ENCODE measurements at places on chromosomes 4 and X.

- no peak for DNase-seq
Observed at GRCh38 chrX:32448945-32449344, 762.4 kb downstream of the DMD start.

GRCh38 chrX:8632924-8633323 lies 99.0 kb downstream of the ANOS1 start:
- no peak for DNase-seq

GRCh38 chr4:3041192-3042142 lies 32.9 kb downstream of the HTT-AS start:
- DNase-seq = peak; percentile 34

- DNase-seq = no peak
Observed at GRCh38 chr4:93384241-93384640, 444.3 kb upstream of the ATOH1 start.

GRCh38 chr4:17667253-17667652 lies 52.8 kb downstream of the MED28 start:
- DNase-seq = no peak

GRCh38 chrX:153538424-153538823 lies 21.0 kb downstream of the ATP2B3 start:
- DNase-seq = no peak

GRCh38 chr4:188030401-188030800 lies 34.8 kb downstream of the ZFP42 start:
- no peak for DNase-seq

DNA sequence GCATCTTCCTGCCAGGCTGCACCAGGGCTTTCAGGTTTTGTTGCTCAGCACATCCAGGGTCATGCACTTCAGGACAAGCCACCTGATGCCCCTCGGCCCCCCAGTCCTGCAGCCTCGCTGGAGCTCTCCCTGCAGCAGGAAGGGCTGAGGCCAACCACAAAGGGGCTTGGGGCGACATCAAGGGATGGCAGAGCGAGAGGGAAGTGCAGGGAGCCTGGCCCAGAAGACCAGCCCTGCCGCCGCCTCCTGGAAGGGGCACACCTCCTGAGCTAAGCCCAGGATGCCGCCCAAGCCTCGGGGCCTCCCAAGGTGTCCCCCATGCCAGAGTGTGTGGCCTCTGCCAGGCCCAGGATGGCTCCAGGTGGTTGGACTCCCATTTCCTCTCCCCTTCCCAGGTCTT lies 37.1 kb downstream of the TRMT44 start:
- DNase-seq = no peak

- DNase-seq = no peak
Observed at GRCh38 chrX:9802737-9803136, 16.5 kb downstream of the SHROOM2 start.

DNA sequence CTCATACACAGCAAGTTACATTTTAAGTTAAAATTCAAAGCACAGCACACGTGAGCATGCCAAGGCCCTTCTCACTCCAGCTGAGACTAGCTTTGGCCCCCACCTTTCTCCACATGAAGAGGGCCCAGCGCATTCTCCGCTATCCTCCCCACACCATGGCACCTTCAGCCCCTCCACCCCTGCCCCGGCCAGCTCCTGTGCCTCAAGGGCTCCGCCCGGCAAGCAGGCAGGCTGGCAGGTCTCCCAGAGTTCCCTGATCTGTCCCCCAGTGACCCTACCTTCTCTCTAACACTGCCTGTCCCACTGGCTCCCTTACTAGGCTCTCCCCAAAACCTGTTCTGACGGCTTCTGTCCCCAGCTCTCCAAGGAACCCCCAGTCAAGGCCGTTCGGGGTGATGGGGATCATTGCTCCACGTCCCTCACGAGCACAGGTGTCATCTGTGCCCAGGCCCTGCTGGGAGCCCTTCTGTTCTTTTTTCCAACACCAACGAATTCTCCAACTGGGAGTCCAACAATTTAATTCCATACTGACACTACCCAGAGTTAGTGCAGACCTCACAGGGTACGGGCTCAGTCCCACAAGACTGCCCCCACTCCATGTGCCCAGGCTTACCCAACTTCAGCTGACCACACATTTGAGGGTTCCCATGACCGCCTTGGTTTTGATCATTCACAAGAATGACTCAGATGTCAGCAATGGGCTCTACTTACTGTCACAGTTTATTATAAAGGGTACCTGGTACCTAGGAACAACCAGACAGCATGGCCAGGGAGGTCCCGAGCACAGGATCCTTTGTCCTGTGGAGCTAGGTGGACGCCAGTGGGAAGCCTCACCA lies 4.2 kb downstream of the LETM1 start:
- DNase-seq = no peak

DNA sequence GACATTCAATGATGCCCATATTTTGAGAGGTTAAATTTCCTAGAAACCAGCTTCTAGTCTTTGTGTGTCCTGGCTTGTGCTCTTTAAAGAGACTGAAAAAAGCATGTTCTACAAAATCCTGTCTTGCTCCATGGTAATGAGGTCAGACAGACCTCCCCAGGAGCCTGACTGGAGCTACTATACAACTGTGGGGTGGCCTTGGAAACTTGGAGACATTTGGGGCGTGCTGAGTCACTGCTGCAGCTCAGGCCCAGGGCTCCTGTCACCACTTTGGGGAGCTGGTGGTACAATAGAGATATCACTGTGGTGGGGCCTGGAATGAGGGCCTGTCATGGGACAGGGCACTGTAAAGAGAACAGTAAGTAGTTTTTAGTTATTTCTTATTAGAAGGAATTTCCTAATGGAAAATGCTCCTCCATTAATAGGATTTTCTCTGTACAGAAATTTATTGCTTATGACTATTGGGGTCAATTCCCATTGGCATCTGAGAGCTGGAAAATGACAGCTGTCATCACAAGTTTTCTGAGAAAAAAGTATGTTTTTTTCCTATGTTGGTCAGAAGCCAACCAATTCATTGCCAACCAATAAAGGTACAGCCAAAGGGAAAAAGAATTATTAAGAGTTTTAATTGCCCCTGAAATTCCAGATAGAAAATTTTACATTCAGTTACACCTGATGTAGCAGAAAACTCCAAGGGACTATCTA lies 207.4 kb upstream of the JADE1 start:
- no peak for DNase-seq
